ENCODE measurements at places on chromosomes 7 and 10.

DNA sequence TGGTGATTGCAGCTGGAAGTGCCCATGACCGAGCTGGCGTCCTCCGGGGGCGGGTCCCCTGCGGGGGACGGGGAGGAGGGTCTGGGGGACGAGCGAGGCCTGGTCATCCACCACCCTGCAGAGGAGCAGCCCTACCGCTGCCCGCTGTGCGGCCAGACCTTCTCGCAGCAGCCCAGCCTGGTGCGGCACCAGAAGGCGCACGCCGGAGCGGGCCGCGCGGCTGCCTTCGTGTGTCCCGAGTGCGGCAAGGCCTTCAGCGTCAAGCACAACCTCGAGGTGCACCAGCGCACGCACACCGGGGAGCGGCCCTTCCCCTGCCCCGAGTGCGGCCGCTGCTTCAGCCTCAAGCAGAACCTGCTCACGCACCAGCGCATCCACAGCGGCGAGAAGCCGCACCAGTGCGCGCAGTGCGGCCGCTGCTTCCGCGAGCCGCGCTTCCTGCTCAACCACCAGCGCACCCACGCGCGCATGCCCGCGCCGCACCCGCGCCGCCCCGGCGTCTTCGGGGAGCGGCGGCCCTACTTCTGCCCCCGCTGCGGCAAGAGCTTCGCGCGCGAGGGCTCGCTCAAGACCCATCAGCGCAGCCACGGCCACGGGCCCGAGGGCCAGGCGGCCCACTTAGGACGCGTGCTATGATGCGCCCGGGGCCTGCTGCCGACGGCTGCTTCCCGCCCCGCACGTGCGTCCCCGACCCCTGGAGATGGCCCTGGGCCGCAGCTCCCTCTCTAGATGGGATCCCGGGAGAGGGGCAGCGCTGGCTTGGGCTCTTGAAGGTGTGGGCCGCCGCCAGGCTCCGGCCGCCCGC lies 28.7 kb downstream of the ZNF775 start:
- DNase-seq, result no peak

DNA sequence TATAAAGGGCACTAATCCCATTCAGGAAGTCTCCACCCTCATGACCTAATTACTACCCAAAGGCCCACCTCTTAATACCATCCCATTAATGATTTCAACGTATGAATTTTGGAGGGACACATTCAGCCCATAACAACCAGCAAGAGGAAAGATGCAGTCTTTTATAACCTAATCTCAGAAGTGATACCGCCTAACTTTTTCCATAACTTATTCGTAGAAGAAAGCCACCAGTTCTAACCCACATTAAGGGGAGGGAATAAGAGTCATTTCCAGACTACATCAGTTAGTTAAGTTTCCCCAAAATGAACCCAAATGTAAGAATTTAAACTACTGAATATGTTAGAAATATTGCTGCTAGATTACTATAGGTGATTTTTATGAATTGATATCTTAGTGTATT lies 32.1 kb upstream of the LHFPL3 start:
- no peak for DNase-seq

GRCh38 chr7:102189756-102190155 lies 96.9 kb upstream of the SH2B2 start:
- no peak for DNase-seq

GRCh38 chr10:66842867-66843266 lies 83.0 kb upstream of the LRRTM3 start:
- DNase-seq, result no peak

DNA sequence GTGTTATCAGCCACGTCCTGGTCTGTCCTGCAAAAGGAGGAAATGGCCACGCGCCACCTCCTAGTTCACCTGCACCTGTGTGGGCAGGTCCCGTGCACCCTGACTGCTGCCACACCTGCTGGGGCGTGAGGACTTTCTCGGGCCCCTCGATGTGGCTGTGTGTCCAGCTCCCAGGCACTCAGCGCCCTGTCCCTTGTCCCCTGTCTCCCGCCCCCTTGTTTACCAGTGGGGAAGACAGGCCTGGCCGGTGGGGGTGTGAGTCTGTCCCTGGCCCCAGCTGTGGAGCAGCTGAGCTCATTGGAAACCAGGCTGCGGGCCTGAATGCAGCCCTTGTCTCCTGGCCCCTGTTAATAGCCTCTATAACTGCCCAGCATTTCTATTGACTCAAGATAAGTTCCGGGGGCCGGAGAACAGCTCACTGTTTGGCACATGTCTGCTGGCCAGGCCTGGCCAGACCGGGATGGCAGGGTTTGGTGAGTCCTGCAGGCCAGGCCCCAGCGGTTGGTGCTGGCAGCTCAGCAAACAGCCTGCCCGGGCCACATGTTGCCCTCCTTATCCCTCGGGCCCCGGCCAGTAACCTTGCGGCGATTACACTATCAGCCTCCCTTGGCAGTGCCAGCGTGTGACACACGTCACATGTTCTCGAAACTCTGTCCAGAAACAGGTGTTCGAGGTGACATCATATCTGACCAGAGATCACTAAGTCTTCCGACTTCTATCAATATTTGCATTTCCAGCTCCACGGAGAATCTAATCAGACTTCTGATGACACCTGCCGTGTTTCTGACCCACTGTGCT lies 52.1 kb downstream of the FOXL3 start:
- no peak for DNase-seq

GRCh38 chr10:31709028-31709427 lies 219.6 kb downstream of the ARHGAP12 start:
- no peak for DNase-seq

DNA sequence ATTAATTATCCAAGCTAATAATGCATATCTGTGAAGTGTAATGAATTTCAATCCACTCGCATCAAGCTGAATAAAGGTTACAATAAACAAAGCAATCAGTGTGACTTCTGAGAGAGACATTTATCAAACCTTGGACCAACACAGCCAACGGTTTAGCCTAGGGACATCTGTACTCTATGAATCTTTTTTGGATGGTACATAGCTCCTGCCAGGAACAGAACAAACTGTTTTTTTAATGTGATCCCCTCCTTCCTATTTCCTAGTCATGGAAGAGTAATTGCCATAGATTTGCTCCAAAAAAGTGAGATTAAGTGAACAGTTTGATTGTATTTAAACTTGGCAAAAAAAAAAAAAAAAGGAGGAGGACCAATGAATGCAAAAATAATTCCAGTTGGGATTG lies 11.2 kb upstream of the NRCAM start:
- no peak for DNase-seq

GRCh38 chr7:133102276-133103060 lies 20.6 kb upstream of the CHCHD3 start:
- no peak for DNase-seq

- DNase-seq, result no peak
These were observed 133.3 kb downstream of the STRA8 start for GRCh38 chr7:135366843-135367508.

- no peak for DNase-seq
These were observed 4.4 kb downstream of the PTPRE start for GRCh38 chr10:127911218-127911866.

GRCh38 chr7:36944838-36945237 lies 220.5 kb upstream of the AOAH start:
- DNase-seq, result no peak

GRCh38 chr10:91682912-91683311 lies 50.0 kb upstream of the PPP1R3C start:
- DNase-seq, result no peak

GRCh38 chr7:148699782-148700629 lies 1.3 kb downstream of the CUL1 start:
- DNase-seq, result no peak

DNA sequence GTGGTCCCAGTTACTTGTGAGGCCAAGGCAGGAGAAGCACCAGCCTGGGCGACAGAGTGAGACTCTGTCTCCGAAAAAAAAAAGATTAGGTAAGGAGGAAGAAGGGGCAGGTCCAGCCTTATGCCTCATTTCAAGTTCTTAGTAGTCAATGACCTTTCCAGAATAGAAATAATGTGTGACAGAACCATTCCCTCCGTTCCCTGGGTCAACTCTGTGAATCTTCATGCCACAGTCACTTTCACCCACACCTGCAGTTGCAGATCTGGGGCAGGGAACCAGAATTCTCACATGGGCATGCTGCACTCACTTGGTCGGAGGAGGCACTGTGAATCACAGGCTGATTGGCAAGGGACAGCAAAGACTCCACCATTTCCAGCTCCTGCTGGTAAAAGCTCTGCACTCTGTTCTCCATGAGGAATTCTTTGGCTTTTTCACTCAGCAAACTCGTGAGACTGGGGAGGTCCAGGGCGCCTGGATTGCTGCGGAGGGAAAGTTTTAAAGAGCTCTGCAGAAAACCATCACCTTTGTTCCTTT lies 20.7 kb downstream of the STN1 start:
- DNase-seq, result no peak

GRCh38 chr7:2019711-2020511 lies 212.8 kb downstream of the MAD1L1 start:
- peak; percentile 50 for DNase-seq

- no peak for DNase-seq
These were observed 100.5 kb downstream of the FGFR2 start for GRCh38 chr10:121497513-121498470.

GRCh38 chr7:80981405-80981804 lies 62.6 kb upstream of the SEMA3C start:
- DNase-seq, result no peak

- no peak for DNase-seq
These were observed 57.8 kb downstream of the LGI1 start for GRCh38 chr10:93815304-93816096.

- DNase-seq, result no peak
These were observed 11.9 kb downstream of the RGR start for GRCh38 chr10:84256510-84257342.

GRCh38 chr7:124013306-124013705 lies 19.6 kb downstream of the TMEM229A start:
- DNase-seq, result no peak

DNA sequence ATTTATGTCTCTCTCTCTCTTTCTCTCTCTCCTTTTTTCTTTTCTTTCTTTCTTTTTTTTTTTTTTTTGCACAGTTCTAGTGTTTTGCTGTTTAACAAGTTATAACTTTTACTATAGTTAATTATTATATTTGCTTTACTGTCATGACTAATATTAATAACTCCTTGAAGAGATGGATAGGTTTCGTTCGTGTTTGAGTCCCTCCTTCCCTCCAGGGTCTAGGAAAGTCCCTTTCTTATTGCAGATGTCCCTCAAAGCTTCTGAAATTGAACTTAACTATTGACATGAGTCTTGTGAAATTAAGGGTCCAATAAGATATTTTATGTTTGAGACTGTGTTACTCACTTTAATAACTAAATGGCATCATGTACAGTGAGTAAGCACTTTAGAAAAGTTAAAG lies 131.4 kb downstream of the PLXDC2 start:
- DNase-seq, result no peak

GRCh38 chr7:143914938-143915652 lies 13.1 kb upstream of the TCAF1 start:
- no peak for DNase-seq

- no peak for DNase-seq
These were observed 107.2 kb downstream of the EPC1 start for GRCh38 chr10:32239769-32240168.

DNA sequence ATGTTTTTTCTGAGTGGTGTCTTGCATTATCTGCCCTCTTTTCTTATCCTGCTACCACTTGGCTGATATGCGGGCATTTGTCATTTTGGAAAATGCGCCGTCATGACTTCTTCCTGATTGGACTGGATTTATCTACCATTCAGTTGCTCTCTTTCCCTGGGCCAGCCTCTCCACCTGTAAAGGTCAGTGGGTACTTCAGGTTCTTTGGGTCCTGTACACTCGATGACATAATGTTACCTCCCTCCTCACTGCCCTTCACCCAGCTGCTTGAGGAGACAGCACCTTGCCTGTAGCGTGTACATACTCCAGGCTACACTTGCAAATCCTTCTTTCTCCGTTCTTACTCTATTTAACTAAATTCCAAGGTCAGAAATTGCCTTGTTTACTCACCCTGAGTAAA lies 83.7 kb downstream of the RBM33 start:
- DNase-seq, result no peak

- no peak for DNase-seq
These were observed 184.4 kb downstream of the PON1 start for GRCh38 chr7:95139922-95140321.

DNA sequence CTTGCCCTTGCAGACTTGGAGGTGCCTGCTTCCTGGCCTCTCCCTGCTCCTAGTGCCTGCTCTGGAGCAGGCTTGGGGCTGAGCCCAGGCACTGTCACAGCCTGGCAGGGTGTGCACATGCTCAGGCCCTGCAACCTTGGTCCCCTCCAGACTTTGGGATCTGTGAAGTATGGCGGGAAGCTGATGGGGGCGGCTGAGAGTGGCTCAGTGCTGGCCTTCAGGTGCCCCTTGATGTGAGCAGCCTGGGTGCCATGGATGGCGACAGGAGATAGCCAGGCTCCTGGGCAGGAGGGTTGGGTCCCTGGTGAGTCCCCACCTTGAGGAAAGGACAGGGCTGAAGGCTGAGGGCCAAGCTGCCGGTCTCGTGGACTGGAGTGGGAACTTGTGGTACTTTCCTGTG lies 700.4 kb upstream of the KCND2 start:
- DNase-seq, result no peak

DNA sequence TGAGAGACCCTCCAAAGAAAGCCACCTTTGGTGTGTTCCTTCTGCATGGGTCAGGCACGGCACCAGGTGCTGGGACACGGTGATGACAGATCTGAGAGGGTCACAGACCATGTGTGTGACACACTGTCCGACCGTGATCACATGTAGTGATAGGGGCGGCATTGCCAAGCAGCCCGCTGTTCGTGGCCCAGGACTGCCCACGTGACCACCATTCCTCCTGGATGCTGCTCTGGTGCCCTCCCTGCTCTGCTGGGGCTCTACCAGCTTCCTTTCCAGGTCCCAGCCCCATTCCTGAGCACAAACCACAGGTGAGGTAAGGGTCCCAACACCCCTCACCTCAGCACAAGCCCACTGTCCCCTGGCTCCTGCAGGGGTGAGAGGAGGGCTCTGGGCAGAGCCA lies 10.1 kb upstream of the SLC18A3 start:
- DNase-seq, result no peak

GRCh38 chr10:24929904-24930303 lies 22.5 kb downstream of the PRTFDC1 start:
- no peak for DNase-seq

GRCh38 chr10:124660404-124661125 lies 83.6 kb downstream of the FAM53B start:
- DNase-seq, result no peak

DNA sequence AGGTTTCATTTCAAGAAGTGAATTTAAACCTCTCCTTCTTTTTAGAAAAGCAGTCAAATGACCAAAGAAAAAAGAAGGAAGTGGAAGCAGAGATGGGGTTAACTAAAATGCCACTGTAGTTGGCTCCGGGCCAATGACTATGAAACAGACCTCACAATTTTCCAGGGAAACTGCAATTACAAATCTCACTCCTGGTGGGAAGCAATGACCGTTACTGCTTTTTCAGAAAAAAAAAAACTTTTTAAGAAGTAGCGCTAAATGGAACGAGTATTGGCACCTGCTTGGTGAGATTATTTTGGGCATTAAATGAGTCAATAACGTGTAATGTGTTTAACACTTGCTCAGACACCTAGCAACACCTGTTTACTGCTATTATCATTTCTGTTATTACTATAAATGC lies 1.2 kb downstream of the SFRP4 start:
- DNase-seq, result no peak

DNA sequence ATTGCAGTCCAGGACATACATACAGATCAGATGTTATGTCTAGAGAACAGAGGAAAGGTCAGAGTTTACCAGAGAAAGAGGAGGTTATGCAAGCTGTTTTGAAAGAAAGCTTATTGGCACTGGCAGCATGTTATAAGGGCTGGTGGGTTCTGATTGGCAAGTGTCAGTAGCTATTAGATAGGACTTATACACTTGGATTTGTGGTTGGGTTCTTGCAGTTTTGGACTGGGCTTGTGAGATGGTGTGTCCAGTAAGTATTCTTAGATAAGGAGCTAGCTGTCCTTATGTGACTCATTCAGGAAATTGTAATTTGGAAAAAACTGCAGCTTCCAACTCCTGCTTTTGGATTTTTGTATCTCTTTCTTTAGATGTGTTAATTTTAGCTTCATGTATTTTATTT lies 130.7 kb upstream of the NAMPT start:
- DNase-seq, result no peak

Data from CD8-positive, alpha-beta memory T cell (primary cell).